Muscle of leg (tissue), 16 donors: ENCODE measurements at places on chromosomes 7 and 10. TPM values are rescaled to one million over a fixed set of nuclear protein-coding genes. Genes with fewer than 3 reads are reported as not detected.

Gene PRKAR2B
- 7.3 TPM for polyA plus RNA-seq

Gene MTURN
- 74.3 TPM for polyA plus RNA-seq

DNA sequence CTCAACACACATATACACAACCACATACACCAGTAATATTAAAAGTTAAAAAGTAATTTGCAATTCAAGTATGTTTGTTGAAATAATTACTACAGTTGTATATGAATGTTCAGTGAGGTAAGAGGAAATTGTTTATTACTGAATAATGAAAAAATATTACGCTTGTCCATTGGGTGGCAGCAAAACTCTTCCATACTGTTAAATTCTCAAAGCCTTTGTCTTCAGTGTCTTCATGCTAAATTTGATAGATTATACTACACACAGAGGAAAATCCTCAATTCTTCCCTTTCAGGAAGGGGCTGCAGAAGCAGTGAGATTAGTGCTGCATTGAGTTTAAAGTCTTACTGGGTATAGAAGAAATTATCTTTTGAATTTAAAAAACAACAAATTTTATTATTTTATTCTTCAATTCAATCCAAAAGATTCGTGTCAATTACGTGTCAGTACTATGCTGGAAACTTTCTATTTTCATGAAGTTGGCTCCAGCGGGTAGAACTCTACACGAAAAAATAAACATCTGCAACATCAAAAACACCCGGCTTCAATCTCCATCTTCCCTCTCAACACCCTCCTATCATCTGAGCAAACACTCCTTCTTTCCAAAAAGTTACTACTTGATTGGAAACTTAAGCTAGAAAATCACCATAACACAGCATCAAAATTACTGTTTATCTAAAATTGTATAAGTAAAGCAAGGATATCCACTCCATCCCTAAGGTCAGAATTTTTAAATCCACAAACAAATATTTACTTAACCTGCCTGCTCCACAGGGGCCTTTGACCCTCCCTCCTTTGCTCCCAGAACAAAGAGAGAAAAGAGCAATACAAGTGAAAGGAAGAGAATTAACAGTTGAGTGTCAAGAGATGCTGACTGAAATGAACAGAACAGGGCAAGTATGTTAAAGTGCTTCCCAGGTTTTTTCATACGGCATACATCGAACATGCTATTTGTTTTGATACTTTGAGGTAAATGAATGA, 37.0 kb upstream of the TES start:
- peak; percentile 72 for DNase-seq

DNA sequence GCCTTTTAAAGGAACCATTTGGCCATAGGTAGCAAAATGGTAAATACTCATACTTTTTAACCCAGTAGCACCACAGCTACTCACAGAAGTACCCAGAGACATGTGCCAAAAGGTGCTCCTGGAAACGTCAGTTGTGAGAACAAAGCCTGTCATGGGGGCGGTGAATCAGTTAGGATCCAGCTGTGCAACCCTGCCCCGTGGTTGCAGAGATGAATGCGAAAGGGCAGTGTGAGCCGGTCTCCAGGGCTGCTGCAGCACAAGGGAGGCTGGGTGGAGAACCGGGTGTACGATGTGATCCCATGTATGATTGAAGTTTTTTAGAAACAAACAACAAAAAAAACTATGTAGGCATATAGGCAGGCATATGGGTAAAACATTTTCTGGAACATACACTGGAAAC, 1.3 kb upstream of the LRRC18 start:
- no peak for DNase-seq

- no peak for DNase-seq
These were observed 758.7 kb downstream of the CNTNAP2 start for GRCh38 chr7:146875237-146875785.

- peak; percentile 7 for DNase-seq
These were observed 171.7 kb downstream of the CSTF2T start for GRCh38 chr10:51527522-51528219.

GRCh38 chr10:8060704-8061121, 6.2 kb downstream of the GATA3 start:
- DNase-seq: no peak

GRCh38 chr10:49365675-49366415, 30.0 kb downstream of the DRGX start:
- no peak for DNase-seq
